ENCODE measurements at places on chromosomes 6 and 20.

GRCh38 chr6:14921878-14922671 is 323.8 kb upstream of the JARID2 start:
- no peak for DNase-seq

DNA sequence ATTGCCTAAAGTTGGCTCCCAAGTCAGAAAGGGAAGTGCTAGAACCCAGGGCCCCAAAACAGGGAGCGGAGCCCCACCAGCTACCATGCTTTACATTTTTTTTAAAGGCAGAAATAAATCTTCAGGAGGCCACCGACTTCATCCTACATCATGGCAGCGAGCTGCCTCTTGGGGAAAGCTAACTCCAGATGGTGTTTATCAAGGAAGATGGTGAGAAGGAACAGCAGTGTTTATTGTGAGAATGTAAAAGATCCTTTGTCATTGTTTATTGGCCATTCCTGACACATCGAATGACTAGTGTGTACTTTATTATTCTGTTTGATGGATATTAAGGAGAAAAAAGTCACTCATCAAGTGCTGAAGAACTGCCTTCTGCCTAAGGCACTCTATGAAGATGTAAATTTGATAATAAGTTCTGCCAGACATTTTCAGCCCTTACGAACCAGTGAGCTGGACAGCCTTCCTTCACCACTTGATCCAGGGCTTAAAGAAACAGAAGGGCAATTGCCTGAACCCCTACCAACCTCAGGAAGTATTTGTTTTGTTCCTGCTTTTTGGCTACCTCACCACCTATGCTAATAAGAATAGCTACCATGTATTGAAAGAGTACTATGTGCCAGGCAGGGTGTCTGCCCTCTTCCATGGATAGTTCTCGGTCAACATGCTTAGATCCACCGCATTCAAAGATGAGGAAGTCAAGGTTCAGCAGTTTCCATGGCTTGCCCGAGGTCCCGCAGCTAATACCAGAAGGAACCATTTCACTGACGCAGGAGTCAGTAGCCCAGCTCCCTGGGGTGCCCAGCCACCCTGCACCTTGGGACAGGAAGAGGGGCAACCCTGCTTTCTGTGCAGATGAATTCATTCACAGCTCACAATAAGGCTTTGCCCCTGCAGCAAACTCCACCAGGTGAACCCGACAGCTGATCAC is 194.7 kb upstream of the RREB1 start:
- DNase-seq: no peak

DNA sequence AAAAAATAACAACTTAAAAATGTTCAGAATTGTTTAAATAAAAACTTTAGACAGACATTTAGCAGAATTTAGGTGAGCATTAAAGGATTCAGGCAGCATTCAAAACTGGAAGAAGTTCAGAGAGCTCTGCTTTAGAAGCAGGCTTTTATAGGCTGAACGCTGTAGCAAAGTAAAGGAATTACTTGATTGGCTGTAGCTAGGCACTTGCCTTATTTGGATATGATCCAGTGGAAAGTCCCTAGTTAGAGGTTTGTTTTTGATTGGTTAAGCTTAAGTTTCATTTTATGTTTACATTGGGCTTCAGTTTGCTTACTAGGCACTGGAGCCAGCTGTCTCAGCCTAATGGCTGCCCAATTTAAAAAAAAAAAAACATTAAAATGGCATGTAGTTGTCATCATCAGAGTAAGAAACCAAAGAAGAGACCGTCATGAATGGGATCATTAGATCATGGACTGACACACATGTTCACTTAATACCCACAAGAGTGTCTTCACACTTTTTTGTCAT is 65.1 kb downstream of the CBFA2T2 start:
- peak; percentile 56 for DNase-seq

GRCh38 chr6:30893001-30893591 is 8.8 kb downstream of the DDR1 start:
- DNase-seq: no peak

DNA sequence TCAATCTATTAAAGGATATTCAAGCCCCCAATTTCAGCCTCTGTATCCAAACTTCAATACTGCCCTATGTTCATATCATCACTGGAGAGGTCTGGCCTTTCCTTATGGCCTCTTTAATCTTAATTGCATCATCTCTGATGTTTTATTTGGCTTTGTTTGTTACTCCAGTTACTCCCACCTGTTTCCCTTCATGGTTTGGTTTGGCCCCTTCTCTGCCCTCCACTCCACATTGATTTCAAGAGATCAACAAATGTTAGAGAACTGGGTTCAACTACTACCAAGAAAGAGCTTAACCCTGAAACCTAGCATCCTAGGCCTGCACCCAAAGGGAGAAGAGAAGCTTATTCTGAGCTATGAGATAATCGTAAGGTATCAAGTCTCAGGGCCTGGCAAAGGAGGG is 221.6 kb downstream of the LAMA2 start:
- no peak for DNase-seq

- DNase-seq: no peak
Observed at GRCh38 chr6:157097255-157097955, 225.9 kb downstream of the TMEM242 start.

- DNase-seq: no peak
Observed at GRCh38 chr6:122284848-122285247, 114.6 kb upstream of the HSF2 start.

GRCh38 chr6:37897321-37897720 is 77.8 kb downstream of the ZFAND3 start:
- DNase-seq: no peak

DNA sequence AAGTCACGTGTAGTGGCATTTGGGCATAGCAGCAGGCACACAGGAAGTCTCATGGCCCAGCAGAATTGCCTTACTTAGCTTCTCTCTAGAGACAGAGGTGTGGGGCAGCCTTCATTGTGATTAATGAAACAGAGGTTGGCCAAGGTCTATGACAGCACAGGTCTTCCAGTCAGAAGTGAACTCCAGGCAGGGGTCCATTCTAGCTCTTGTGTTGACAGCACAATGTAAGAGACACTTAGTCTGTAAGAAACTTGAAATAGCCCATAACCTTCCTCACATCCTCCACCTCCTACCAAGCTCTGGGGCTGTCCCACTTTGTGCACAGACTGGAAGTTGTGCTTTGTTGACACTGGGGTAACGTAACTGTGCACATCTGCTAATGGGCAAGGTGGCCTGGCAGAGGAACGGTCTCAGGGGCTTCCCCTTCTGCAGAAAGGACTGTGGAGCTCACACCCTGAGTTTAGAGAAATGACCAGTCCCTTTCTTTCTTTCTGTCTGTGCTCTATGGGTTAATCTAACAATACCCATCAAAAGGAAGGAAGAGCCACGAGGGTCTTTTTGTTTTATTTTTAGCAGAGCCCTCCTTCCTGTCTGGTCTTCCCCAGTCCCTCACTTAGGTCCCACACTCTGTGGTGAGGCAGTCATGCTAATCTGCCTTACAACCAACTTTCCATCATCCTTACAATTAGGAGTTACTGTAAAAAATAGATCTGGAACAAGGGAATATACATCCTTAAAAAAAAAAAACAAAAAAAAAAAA is 35.6 kb upstream of the TAGAP start:
- no peak for DNase-seq

- no peak for DNase-seq
Observed at GRCh38 chr6:111486921-111487320, 3.9 kb upstream of the REV3L start.

DNA sequence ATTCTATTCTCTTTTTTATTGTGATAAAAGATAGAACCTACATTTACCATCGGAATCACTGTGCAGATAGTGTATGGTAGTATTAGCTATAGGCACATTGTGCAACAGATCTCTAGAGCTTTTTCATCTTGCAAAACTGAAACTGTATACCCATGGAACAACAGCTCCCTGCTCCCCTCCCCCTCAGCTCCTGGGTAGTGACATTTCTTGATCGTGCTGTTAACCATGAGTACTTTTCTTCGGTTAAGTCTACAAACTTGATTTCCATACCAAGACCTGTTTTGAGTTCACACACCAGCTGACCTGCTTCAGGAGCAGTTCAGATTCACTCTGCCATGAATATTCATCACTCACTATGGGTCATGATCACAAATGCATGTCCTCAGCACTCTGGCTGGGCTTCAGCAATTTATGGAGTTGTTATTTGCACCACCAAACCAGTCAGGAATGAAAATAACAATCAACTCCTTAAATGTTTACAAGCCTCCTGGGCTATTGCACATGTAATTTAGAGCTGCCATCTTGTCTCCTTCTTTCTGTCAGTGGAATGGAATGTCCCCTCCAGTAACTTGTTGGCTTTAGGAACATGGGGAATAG is 32.8 kb downstream of the PRDM1 start:
- no peak for DNase-seq

- DNase-seq: no peak
Observed at GRCh38 chr20:19654921-19655320, 103.1 kb upstream of the RIN2 start.

DNA sequence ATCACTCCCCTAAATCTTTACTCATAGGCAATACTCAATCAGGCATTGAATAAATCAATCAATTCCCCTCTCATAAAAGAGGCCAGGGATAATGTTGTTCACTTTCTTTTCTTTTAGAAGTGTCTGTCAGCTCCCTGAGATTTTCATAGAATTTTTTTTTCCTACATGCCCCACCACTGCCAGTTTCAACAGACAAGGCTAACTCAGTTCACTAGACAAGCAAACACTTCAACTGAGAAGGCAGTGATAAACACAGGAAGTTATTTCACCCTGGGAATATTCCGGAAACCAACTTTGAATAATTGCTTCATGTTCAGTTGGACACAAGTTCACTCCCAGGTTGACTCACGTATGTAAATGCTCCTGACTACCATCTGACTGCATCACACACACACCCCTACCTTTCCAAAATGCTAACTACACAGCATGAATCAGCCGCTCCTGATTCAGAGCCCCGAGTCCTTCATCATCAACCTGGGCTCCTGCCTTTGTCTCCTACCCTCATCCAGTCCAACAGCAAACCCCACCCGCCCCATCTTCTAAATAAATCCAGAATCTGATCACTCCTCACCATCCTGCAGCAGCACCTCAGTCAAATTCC is 143.9 kb downstream of the BCAS1 start:
- peak; percentile 71 for DNase-seq

DNA sequence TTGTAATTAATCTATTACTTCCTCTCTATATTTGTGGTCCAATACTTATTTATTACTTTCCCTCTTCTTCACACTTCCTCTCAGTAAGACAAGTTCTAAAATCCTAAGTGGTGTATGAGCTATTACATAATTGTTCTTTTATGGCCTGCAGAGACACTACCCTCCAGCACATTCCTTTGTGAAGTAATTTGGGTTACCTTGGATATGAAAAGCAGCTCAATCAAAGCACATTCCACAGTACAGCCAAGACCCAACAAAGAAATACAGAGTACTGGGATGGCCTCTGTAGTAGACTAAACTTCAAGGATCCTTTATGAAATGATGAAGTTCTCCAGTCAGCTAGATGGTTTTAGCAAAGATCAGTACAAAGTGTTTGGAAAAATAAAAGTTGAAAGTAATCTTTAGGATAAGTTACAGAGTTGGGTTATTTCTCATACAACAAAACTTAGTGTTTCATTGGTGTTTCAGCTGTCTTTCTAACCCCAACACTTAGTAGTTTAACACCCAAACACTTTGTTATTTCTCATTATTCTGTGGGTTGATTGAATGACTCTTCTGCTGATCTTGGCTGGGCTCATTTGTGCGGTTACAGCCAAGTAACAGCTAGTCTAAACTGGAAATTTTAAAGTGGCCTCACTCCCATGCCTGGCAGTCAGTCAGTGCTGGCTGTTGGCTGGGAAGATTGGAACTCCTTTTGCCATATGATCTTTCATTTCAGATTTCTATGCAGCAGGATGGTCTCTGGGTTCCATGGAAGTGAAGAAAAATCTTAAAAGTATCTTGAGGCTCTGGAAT is 161.5 kb upstream of the POU3F2 start:
- DNase-seq: no peak

DNA sequence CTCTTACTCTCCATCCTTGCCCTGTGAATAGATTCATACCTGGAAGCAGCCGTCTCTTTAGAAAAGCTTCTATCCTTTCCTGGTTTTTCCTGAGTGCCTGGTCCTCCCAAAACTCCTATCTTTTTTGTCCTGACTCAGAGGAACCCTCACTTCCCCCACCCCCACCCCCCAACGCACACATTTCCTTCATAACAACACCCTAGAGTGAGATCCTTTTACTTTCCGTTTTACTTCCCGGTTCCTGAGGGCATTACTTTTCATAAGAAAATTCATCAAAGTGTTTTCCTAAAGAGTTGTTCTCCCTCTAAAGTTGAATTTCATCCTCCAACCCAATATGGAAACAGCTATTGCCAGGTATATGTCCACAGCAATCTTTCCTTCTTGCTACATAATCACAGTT is 327.0 kb downstream of the NRN1 start:
- DNase-seq: no peak

- DNase-seq: no peak
Observed at GRCh38 chr6:145784683-145785082, 29.9 kb downstream of the FBXO30 start.

GRCh38 chr6:122323361-122323760 is 76.1 kb upstream of the HSF2 start:
- DNase-seq: no peak

DNA sequence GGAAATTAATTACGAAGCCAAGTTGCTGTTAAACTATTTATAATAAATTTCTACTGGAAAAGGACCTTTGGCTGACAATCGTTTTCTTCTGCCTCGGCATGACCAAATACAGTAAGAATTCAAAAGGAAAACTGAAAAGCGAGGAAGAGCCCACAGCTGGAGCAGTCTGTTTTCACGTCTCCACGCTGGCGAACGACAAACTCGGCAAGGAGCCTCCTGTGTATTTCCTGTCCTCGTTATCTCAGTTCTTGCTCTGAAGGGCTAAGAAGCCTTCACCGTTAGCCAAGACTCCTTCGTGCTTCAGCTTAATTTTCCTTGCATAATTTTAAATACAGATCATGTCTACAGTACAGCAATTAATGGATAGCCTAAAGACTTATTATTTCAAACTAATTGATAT is 214.3 kb upstream of the PLCB4 start:
- DNase-seq: no peak

- no peak for DNase-seq
Observed at GRCh38 chr6:74402781-74403180, 706.8 kb downstream of the CD109 start.

DNA sequence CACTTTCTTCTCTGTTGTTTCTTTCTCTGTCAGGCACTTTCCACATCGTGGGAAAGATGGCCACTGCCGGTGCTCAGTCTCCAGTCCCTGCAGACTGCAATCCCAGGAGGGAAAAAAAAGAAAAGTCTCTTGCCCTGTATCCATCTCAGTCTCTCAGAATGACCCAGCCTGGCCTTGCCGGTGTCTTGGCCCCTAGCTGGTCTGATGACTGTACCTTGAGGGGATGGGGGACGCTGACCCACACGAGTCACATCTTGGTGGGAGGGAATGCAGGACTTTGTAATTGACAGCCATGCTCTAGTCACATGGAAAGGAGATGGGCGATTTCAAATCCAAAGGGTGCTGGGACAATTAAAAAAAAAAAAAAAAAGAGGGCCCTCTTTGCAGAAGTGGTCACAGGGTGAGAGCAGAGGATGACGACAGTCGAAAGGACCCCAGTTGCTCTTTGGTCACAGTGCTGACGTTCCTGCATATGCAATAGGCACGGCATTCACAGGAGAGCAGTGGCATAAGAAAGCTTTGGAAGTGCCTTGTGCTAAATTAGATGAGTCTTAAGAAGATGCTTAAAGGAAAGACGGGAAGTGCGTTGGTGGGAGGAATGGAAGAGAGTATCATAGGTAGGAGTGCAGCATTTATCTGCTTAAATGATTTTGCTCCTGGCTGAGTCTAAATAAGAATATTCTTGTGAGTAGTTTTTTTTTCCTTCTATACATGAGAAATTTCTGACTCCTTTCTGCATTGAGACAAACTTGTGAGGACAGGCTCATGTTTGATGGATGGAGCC is 63.9 kb upstream of the AKAP12 start:
- no peak for DNase-seq
